Foreskin keratinocyte (primary cell): ENCODE measurements at places on chromosomes 6 and 20. TPM values are rescaled to one million over a fixed set of nuclear protein-coding genes. Genes with fewer than 3 reads are reported as not detected.

Gene HLA-DMB
- total RNA-seq, result 0.92 TPM in 1 of 2 replicates, not detected in the other

Gene MUC21
- not detected in 2 replicates for total RNA-seq

Gene LRRC73
- total RNA-seq, result 0.37 and 0.39 TPM in 2 replicates

Gene RAET1L
- 1.1 and 2.4 TPM in 2 replicates for total RNA-seq
